ENCODE measurements at places on chromosomes 5 and 9.

- DNase-seq: no peak
Observed at GRCh38 chr9:121021301-121021700, 28.8 kb downstream of the C5 start.

DNA sequence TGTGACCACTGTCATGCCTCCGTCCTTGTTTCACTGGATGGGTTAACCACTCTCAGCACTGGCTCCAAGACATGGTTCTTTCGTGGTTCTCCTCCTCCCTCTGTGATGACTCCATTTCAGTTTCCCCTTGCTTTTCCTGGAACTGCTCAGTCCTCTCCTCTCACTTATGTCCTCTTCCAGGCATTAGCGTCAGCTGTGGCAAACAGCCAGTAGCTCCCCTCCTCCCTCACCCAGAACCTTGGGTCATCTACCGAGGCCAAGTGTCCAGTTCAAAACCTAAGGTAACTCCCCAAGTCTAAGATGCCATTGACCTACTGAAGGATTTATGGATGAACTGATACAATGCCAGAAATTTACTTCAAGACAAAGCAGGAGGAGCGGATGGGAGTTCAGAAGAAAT lies 9.8 kb upstream of the CORO2A start:
- DNase-seq: no peak

DNA sequence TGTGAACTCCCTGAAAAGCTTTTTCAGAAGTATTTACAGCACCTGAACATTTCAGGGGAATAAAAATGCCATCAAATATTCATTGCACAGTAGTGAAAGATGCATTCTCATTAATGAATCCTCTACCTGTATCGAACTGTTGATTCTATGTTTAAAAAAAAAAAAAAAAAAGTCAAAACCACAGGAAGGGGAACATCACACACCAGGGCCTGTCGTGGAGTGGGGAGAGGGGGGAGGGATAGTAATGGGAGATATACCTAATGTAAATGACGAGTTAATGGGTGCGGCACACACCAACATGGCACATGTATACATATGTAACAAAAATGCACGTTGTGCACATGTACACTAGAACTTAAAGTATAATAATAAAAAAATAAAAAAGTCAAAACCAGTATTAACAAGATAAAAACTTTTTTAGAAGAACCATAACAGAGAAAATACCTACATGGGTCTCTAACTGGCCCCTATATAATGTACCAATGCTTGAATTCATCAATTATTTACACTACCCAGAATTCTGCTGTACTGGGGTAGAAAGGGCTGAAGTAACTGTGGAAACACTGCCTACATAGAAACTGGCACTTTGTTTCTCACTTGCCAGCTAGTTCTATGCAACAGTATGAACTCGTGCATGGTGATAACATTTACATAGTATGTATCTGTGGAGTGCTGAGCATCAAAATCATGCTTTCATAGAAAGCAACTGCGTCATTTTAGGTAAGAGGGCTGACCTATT lies 48.9 kb downstream of the GNAQ start:
- DNase-seq: no peak

GRCh38 chr5:157799578-157799977 lies 56.1 kb downstream of the LSM11 start:
- DNase-seq: no peak

DNA sequence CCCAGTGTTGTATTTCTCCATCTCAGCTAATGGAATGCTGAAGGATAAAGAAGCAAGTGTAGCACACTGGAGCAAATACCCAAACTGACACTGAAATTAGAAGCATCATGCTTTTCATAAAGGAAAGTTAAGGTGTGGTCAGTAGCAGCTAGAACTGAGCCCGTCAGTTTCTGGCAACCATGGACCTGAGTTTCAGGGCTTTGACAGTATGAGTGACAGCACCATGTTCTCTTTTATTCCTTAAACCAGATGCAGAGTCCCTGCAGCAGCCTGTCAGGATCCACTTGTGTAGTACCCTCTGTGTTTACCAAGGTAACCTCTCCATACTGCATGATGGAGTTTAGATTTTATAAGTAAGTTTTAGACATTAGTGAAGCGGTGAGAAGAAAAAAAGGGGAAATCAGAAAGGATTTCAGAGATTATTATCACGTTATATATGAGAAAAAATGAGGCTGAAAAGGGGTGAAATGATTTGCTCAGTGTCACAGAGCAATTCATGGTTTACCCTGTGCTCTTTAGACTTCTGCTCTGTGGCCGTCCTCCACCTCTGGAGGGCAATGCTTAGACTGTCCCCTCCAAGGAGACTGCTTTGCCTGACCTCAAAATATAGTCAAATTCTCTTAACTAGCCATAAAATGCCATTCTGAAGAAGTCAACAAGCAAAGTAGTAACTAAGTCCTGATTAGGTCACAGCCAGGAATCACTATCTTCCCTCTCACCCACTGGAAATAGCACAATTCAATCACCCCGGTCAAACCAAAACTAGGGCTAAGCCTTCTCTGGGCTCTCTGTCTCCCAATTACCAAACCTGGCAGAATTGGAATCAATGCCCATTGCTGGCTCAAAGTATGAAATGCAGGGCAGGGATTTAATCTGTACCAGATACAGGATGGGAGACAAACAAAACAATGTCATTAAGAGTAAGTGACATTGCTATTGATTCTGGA lies 10.5 kb upstream of the MYOT start:
- DNase-seq: no peak

- DNase-seq: no peak
Observed at GRCh38 chr5:54611290-54611951, 93.9 kb downstream of the SNX18 start.

GRCh38 chr9:137478962-137479861 lies 20.1 kb upstream of the NSMF start:
- DNase-seq: peak; percentile 59

GRCh38 chr9:70192707-70193106 lies 66.1 kb upstream of the SMC5 start:
- no peak for DNase-seq

DNA sequence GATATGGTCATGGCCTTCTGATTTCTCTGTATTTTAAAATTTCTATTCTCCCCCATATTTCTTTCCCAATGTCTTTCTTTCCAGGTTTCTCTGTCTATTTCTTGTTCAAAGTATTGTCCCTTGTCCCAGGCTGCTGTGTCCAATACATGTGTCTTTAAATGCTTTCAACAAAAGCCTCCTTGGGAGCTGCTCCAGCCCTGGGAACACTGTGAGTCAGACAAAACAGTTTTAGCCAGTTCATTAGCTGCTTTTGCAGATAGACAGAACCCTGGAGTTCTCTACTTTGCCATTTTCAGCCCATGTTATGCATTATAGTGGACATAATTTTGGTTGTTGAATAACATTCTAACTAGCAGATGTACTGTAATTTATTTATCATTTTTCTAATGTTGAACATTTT lies 20.5 kb upstream of the JAK2 start:
- DNase-seq: no peak

- no peak for DNase-seq
Observed at GRCh38 chr9:34428325-34428958, 29.9 kb downstream of the FAM219A start.

- DNase-seq: no peak
Observed at GRCh38 chr9:76302543-76302942, 91.7 kb downstream of the RFK start.

GRCh38 chr9:93209097-93209496 lies 25.2 kb downstream of the WNK2 start:
- no peak for DNase-seq

- no peak for DNase-seq
Observed at GRCh38 chr9:130306823-130307666, 41.5 kb downstream of the HMCN2 start.

DNA sequence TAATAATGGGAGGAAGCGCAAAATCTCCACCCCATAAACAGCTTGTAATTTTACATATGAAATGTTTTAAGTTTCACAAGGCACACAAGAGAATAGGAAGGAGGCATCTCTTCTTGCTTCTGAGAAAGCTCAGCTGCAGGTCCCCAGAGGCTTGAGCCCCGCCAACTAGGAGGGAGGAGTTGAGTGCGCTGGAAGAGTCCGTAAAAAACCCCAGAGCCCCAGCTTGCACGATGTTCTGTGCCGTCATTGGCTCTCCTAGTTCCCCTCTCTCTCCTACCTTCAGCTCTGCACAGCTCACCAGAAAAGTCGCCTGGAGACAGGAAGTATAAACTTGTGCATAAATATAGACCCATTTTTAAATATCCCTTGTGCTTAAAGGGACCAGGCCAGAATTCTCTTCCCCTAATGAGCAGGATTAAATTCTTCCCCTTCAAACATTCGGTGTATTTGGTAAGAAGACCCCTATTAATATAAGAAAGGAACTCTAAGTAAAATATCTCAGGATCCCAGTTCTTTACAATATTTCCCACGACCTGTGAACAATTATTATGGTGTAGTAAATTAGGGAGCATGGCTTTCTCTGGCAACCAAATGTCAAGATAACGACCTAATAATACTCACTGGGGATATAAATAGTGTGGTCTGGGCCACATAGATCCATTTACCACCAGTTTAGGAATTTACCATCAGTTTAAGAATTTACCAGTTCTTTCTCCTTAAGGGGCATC lies 13.7 kb downstream of the GLRX start:
- no peak for DNase-seq

DNA sequence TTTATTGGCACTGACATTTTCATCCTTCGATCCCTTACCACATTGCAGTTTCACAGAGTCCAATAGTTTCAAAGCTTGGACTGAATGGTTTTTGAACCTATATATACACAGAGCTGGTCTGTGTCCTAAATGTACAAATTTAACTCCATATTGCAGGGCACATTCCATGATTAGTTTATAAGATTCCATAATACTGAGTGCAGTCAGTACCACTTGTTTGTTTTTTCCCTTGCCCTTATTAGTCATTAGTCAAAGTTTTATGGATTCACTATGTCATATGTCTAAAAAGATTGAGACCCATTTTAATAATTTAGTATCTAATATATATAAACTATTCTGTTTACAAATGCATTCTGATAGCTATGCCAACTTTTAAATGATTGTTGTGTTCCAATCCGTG lies 654.8 kb upstream of the MEF2C start:
- no peak for DNase-seq

DNA sequence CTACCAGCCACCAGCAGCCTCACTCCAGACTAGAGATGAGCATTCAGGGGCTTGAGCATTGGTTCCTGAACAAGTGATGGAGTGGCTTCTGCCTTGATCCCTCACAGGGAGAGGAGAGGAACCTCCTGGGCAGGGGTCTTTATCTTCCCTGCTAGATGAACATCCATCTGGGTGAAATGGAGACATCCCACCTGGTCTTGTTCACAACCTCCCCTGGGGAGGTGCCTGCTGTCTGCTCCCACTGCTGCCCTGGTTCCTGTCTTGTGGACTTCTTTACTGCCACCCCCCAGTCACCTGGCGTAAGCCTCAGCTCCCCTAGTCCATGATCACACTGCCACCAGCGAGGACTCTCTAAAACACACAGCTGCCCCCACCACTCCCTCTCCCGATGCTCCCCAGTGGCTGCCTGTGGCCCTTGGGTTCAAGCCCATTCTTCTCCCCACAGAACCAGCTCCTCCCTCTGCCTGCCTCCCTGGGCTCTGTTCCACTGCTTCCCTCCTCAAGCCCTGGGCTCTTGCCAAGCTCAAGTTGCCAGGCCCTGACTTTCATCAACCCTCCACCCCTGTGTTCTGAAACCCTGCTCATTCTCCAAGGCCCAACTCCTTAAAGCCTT lies 51.5 kb downstream of the COL15A1 start:
- no peak for DNase-seq

GRCh38 chr5:61618577-61618976 lies 286.5 kb downstream of the ZSWIM6 start:
- no peak for DNase-seq

DNA sequence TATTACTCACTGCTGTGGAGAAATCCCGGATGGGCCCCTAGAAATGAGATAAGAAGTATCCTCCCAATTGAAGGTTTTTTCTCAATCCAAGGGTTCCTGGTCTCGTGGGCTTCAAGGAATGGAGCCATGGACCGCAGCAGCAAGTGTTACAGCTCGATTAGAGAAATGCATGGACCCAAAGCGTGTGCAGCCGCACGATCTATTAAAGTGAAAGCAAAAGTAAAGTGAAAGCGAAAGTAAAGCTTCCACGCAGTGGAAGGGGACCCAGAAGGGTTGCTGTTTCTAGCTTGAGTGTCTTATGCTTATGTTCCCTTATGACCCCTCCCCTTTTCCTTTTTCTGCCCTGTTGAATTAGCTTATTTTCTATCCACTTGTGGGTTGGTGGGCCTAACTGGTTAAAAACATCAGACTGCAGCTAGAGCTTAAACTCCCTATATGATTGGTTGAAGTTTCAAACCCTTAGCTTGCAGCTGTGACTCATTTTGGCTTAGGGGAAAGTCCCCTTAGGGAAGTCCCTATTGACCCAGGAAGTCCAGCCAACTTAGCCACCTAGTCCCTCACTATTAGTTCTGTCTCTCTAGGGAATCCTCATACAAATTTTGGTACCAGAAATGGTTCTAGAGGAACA lies 1111.8 kb downstream of the TAF11L14 start:
- peak; percentile 80 for DNase-seq

GRCh38 chr5:52987711-52988331 lies 1.3 kb upstream of the ITGA2 start:
- no peak for DNase-seq

- DNase-seq: no peak
Observed at GRCh38 chr9:130050462-130050861, 3.2 kb upstream of the GPR107 start.

DNA sequence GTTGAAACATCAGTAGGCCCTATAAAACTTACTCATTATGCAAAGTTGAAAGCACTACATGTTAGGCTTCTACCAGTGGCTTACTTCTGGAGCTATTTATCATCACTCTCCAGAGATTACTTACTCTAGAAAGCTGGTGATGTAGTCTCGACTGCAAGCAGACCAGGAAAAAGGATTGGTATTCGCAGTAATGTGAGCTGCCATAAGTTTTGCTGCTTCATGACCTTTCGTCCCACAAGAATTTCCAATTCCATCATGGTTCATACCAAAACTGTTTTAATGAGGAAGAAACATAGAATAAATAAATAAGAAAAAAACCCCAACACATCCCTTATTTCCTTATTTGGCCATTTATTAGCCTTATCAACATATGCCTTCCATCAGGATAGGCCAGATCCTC lies 181.9 kb downstream of the ADAMTS6 start:
- DNase-seq: no peak

All from DMS153 (cell line).